ENCODE measurements at places on chromosomes 11 and 22.
A peak's percentile ranks its signal among the peaks of the same experiment; 100 is the strongest.

- no peak for DNase-seq
Observed at GRCh38 chr11:97614606-97615005, 1224.8 kb downstream of the JRKL start.

GRCh38 chr22:49328630-49329405, 498.9 kb downstream of the BRD1 start:
- no peak for DNase-seq

DNA sequence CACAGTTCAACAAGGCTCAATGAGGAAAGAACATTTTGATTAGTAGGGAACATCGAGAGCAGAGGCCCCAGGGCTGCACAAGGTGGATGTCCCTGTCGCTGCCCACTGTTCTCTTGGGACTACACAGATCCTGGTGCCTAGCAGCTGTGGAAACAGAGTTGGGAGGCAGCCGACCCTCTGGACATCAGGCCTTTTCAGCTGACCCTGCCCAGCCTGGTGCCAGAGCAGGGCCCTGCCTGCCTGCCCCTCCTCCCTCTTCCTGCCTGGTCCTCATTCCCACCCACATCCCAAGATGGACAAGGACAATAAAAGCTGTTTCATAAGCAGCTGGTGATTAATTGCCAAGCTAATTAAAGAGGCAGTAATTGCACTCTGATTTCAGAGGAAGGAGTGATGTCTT, 60.7 kb downstream of the NFAM1 start:
- DNase-seq = no peak

DNA sequence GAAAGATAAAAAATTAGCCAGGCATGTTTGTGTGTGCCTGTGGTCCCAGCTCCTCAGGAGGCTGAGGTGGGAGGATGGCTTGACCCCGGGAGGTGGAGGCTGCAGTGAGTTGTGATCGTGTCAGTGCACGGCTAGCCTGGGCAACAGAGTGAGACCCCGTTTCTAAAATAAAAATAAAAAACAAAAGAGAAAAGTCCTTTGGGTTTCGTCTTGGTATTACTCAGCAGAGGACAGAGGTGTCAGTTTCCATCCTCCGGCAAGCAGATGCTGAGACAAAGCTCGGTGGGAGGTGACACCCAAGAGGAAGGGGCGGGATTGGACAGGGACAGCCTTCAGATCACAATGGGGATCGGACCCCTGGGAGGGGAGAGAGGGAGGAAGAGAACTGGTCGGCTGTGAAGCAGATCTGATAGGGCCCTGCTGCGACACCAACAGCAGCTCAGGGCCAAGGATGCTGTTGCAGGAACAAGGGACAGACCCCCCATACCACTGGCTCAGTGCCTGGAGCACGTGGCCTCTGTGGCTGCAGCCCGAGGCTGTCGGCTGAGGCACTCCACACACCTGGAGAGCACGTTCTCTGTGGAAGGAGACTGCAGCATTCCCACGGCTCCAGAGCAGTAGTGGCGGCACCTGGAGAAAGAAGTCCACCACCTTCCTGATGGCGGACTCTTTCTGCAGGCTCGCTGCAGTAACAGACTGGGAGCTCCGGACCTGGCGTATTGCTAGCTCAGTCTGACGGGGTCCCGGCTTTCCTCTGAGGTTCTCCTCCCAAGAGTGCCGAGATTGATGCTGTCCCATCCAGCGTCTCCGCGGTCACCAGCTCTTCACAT, 5.2 kb upstream of the BID start:
- DNase-seq = peak; percentile 49

DNA sequence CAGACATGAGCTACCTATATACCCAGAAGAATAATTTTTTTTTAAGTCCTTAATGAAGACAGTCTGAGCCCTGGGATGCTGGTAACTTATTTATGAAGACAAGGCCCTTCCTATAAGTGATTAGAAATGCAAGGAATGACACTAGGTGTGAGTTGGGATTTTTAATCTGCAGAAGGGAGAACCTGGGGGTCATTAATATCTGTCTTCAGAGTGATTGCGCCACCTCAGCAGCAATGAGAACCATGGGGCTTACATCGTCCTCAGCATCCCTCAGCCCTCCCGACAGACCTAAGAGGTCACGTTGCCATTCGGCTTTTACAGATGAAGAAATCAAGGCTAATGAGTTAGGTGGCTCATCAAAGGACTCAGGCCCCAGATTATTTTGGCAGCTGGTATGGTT, 55.6 kb downstream of the MCM5 start:
- no peak for DNase-seq

GRCh38 chr11:118005224-118006152, 19.3 kb downstream of the IL10RA start:
- no peak for DNase-seq

GRCh38 chr11:94871491-94872185, 101.7 kb downstream of the CWC15 start:
- no peak for DNase-seq

DNA sequence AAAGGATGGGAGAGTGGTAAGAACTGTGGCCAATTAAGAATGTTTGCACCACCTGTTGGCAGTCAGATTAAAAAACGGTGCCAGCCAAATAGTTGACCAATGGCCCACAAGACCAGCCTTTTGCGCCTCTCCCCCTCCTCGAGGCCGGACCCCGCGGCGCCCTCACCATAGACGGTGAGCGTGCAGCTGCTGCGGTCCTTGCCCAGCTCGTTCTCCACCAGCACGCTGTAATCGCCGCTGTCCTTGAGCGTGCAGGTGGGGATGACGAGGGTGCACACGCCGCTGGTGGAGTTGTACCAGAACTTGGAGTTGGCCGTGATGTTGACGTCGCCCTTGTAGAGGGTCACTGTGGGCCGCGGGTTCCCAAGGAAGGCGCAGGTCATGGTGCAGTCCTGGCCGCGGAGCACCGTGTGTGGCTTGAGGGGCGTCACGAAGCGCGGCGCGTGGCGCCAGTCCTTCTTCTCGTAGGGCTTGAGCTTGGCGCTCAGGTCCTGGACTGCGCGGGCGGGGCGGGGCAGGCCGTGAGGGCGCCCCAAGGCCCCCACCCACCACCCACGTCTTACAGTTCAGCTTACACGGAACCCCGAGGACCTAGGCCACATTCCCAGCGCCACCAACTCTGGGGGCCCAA, 7.2 kb downstream of the TMEM86A start:
- peak; percentile 20 for DNase-seq

- no peak for DNase-seq
Observed at GRCh38 chr11:27718346-27718862, 18.1 kb upstream of the BDNF start.

DNA sequence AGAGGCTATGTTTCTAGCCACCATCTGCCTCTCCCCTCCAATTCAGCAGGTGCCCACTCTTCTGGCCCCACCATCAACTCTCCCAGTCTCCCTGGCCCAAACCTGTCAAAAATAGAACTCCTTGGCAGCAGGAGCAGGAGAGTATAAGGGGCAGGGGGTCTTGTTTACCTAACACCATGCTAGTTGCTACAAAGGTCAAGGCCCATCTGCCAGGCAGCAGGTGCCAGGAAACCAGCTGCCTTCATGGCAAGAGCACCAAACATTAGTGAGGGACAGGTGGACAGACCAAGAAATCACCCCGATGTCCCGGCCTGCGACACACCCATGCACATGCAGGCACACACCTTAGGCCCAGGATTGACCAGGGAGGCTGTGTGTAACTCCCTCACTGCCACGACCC, 387.9 kb downstream of the BUD13 start:
- no peak for DNase-seq

- DNase-seq = no peak
Observed at GRCh38 chr11:134658481-134659225, 246.6 kb upstream of the B3GAT1 start.

- DNase-seq = no peak
Observed at GRCh38 chr11:92670308-92670890, 299.1 kb upstream of the MTNR1B start.

- DNase-seq = peak; percentile 52
Observed at GRCh38 chr11:72483412-72484186, 49.3 kb upstream of the CLPB start.

- no peak for DNase-seq
Observed at GRCh38 chr22:19197997-19198865, 19.7 kb upstream of the SLC25A1 start.

DNA sequence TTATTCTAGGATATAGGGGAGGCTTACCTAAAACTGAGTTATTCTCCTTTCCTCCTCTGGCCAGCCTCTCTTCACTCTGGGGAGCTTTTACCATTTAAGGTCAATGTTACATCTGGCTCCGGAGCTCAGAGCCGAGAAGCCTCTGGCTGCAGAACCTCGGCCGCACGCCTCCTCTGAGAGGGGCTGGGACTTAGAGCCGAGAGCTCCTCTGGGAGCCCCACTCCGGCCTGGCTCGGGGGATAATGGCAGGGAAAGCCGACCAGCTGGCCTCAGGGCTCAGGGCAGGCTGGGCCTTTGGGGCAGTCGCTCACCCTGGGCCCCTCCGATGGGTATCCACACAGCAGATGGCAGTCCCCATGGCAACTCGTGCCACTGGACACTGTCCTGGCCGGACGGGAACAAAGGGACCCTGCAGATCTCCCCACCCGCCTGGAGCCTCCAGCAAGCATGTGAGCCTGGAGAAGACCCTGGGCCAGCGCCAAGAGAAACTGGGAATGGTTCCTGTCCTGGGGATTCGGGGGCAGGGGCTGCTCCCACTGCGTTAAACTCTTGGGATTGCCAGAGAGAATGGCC, at the start of gene IRAG1:
TSS of gene IRAG1 (minus strand) at position 247 of the 573 bp plus-strand sequence. CDS start at position 94, 153 bp downstream.
- DNase-seq = no peak

All from activated naive CD4-positive, alpha-beta T cell treated with anti-CD3 and anti-CD28 coated beads for 36 hours (primary cell).